ENCODE measurements at places on chromosomes 12 and 14.

- no peak for DNase-seq
Measured at GRCh38 chr12:12272869-12273268, 6.0 kb upstream of the LRP6 start.

DNA sequence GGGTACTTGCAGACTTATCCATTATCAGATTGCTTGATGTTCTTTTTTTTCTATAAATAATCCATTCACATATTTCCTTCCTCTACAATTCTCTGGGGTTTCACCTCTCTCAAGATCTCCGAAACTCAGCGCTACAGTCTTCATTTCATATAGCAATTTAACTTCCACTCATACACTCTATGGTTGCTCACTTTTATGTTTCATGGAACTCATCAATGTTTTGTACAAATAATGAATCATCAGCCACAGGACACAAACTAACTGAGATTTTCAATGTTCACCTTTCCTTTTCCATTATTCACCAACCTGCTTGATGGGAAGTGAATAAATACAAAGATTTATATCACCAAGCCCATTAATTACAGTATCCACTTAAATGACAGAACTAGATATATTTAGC, 534.7 kb downstream of the LRFN5 start:
- no peak for DNase-seq

GRCh38 chr12:108214486-108214885, 85.4 kb downstream of the WSCD2 start:
- DNase-seq, result no peak

DNA sequence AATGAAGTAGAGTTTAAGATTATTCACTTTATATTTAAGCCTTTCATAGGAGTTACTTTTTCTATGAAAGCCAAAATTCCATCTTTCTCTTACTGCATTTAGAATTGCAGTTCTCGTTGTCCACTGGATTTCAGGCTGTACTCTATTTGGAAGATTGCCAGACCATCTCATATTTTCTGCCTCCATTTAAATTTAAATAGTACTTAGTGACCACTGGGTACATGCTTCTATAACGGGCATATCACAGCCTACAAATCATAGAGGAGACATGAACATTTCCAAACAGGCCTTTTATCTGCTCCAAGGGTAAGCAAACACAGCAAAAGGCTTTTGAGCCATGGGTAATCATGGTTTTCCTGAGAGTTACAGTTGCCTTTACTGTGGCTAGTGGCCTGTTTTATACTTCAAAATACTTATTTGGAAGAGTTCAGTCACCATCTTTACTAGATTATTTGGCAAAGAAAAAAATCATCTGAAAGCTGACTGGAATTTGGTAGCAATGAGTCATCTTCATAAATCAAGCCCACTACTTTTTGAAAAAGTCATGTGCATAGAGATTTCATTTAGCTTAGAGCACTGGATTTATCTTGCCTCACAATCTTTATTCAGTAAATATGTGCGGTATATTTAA, 15.7 kb downstream of the ANO6 start:
- DNase-seq, result no peak

DNA sequence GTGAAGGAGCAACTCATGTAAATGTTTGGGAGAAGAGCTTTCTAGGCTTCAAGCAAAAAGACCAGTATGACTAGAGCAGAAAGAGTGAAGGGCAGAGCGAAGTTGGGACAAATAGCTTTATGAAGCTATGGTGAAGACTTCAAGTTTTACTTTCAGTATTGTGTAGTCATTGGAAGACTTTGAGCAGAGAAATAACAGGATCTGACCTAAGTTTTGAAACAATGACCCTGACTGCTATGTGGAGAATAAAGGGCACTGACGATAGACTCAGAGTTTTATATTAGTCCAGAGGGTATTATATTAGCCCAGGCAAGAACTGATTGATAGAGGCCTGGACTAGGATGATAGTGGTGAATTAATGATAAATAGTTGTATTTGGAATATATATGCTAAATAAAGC, 187.3 kb downstream of the KTN1 start:
- no peak for DNase-seq

GRCh38 chr12:66971816-66972215, 292.9 kb upstream of the GRIP1 start:
- no peak for DNase-seq

DNA sequence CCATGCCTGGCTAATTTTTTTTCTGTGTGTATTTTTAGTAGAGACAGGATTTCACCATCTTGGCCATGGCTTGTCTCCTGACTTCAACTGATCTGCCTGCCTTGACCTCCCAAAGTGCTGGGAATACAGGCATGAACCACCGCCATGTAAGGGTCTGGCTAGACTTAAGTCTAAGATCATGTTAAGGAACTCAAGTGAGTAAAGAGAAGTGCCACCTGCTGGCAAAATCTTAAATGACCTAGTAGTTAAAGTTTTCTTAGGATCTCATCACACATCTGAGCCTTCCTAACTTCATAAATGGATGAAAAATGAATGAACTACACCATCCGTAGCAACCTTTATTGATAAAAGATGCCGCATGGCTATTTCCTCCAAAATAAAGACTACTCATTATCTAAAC, 1.7 kb upstream of the C12orf56 start:
- DNase-seq, result no peak

DNA sequence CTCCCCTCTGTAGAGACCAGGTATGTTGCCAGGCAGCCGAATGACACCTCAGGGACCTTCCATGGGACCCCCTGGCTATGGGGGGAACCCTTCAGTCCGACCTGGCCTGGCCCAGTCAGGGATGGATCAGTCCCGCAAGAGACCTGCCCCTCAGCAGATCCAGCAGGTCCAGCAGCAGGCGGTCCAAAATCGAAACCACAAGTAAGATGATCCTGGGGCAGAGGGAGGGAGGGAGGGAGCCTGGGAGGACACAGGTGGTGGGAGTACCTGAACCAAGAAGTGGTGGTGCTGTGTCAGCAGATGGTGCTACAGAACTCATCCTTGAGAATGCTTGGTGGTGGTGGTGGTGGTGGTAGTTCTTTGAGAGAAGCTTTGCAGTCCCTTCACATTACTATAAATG, 1.0 kb downstream of the SMARCD1 start:
- no peak for DNase-seq

DNA sequence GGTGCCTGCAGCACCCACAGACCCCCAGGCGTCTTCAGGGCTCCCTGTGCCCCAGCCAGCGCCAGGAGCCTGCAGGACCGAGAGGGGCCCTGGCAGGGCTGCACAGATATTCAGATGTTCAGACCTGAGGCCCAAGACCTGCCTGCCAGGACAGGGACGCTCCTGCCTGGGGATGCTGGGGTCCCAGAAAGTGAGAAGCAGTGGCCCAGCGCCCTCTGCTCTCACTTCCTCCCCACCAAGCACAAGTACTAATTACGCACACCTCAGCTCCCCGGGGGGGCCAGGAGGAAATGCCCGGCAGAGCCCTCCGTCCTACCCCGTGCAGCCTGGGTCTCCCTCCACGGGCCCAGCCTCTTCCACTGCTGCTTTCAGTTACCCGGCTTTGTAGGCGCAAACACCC, 28.8 kb upstream of the INF2 start:
- DNase-seq, result no peak

DNA sequence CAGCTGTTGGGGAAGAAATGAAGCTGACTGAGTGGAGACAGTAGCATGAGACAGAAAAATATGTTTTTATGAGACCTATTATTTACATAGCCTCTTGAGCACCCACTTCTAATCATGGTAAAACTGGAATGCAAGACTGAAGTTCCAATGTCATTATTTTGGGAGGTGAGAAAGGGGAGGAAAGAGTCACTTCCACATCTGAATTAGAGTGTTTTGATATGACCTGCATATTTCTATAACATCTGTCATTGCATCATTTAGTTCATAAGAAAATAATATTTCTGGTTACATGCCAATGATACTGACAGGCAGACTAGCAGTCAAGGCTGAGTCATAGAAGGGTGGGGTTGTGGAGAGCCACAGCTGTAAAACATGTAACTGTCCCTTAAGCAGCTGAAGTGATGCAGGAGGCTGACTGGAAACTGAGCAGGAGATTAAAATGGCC, 26.7 kb downstream of the NTN4 start:
- DNase-seq, result no peak

DNA sequence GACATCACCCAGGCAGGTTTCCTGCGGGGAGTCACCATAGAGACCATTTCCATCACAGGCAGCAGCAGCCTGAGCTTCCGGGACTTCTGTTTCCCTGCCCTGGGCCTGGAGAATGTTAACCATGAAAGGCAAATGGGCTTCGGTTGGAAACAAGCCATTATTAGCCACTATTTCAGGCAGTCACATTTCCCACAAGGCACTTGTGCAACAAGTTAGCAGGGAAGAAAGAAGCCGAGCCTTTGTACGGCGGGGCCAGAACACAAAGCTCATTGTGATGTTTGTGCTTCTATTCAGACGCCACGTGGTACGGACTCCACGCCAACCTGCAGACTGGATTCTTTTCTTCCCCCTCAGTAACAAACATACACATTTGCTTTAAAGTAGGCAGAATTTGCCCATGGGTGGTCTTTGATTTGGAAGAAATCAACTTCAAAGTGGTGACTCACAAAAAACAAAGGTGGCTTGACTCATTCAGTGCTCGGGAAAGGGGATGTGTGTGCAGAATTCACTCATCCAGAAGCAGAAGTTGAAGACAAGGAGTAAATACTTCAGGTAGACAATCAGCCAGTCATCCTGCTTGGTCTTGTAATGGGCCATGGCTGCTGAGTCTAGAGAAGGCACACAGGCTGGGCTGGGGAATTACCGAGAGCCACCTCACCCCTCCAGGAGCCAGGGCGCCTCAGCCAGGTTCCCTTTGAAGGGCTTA, 154.2 kb upstream of the PRMT8 start:
- no peak for DNase-seq

GRCh38 chr12:49533331-49533730, 5.5 kb upstream of the KCNH3 start:
- no peak for DNase-seq

DNA sequence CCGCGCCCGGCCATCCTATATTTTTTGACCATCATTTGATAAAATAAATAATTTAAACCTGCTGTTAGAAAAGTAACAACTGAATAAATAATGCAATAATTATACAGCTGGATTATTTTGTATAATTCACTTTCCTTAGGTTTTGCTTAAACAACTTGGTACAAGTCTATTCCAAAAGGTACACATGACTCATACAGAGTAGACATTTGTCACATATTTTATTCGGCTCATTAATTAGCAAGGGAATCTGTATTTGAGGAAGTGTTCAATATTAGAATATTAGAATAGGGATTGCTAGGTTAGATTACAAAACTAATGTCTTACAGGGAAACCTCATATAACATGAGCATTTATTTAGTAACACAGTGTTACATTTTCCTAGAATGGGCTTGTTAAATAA, 48.7 kb downstream of the ATP2A2 start:
- DNase-seq, result no peak
